Renal cortex interstitium (tissue), 15 donors: ENCODE measurements at places on chromosomes 6 and 20. TPM values are rescaled to one million over a fixed set of nuclear protein-coding genes. Genes with fewer than 3 reads are reported as not detected.
A peak's percentile ranks its signal among the peaks of the same experiment; 100 is the strongest.

CCDC167 gene
- 25.5 TPM for polyA plus RNA-seq

SH3BGRL2 gene
- polyA plus RNA-seq = 28.1 TPM

GRCh38 chr20:25418776-25419175 lies 11.3 kb downstream of the GINS1 start:
- DNase-seq = no peak

DNA sequence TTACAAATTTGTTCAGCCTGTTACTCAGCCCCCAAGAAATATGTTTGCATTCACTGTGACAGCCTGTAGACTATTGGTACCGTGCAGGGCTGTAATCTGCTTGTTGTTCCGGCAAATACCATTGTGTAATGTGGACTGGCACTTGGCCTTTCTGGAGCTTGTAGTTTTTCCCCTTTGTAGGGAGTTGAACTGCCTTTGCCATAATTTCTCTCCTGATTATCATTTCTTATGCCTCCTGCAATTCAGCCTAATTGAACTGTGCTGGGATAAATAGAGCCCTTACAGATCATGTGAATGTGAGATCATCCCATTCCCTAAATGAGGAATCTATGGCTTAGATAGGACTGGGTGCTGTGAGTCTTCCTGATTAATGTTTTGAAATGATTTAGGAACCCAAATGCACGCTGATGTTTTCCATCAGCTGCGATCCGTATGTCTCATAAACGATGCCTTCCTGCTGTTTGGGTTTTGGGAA lies 185.1 kb downstream of the JARID2 start:
- no peak for DNase-seq

- DNase-seq = no peak
These were observed 64.8 kb upstream of the NAA20 start for GRCh38 chr20:19952392-19952791.

DNA sequence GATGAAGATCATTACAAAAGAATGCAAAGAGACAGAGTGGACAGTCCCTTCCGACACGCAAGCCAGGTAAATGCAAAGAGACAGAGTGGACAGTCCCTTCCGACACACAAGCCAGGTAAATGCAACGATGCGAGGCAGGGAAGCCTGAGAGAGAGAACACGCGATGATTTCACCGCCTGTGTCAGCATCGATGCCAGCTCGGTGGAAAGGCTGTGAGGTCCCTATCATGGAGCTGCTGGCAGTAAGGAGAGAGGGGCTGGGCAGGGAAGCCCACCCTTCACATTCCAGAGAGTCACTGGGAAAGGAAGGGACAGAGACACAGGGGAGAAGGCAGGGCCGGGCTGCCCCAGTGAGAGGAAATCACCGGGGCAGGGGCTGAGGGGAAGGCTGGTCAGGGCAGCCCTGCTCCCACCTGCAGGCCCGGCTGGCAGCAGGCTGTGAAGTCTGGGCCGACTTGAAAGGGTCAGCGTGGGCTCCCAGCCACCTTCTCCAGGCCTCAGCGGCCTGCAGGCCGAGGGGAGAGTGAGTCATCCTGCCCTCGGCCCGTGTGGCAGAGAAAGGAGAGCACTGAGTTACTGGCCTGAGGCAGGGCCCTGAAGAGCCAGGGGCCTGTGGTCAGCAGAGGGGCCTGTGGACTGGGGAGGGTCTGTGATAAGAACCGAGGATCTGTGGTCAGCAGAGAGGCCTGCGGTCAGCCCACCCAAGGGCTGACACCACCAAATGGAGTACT lies 80.4 kb downstream of the DACT2 start:
- no peak for DNase-seq

DNA sequence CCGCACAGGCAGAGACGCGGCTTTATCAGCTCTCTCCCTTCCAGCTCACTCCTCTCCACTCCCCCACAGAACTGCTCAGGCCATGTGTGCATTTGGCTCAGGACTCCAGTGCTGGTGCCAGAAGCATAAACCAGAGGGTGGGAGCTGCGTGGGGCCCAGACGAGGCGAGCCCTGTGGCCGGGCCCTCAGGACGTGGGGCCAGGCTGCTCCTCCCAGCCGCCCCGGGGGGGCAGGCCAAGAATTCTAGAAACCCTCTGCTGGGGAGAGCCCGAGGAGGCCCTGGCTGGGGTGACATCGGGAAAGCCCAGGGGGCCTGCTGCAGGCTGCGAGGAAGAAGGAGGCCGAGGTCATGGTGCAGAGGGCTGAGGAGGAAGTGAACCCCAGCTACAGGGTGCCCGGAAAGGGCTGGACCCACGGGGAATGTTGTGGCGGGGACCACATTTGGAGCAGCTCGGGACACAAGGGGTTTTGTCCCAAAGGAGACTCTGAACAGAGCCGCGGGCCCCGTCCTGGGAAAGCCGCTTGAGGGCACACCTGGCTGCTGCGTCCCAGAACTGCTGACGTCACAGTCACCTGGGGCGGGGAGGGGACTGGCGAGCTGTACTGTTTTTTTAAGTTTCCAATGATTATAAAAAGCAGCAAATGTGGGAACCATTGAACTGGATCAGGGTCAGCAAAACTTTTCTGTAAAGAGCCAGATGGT lies 107.1 kb downstream of the BANF2 start:
- peak; percentile 77 for DNase-seq

GRCh38 chr6:79030511-79030910 lies 47.5 kb downstream of the PHIP start:
- DNase-seq = no peak

DNA sequence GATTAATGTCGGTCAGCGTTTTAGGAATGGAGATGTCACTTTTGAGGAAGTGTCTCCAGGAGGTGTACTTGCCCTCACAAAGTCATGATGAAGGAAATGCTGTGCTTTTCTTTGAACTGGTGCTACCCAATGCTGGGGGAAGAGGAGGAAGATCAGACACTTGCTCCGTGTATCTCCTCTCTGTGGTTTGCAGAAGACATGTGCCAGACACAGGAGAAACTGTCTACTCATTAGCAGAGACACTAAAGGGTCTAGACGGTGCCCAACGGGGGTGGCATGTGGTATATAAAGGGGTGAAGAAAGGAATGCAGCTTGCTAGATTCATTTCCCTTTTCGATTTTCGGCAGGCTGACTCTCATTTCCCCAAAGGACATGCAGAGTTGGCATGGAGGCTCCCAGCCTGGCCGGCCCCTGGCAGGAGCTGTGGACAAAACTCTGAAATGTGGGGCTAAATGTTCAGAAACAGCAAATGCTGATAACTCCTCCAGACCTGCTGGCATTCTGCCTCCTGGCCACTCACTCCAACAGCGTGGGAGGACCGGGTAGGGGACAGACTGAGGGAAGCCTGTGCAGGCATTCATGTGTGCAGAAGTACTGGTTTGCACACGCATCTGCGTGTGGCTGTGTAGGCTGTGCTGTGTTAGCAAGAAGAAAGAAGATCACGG lies 59.6 kb upstream of the QKI start:
- no peak for DNase-seq

- DNase-seq = no peak
These were observed 27.9 kb upstream of the SERPINB9 start for GRCh38 chr6:2931055-2931454.

DNA sequence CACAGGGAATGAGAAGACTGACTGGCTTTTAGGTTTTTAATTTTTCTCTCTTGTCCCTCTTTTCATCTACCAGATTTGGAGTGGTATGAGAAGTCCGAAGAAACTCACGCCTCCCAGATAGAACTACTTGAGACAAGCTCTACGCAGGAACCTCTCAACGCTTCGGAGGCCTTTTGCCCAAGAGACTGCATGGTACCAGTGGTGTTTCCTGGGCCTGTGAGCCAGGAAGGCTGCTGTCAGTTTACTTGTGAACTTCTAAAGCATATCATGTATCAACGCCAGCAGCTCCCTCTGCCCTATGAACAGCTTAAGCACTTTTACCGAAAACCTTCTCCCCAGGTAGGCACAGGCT lies 644 bp downstream of the MAD2L1BP start:
- DNase-seq = no peak

BEND6 gene
- polyA plus RNA-seq = 5.2 TPM

- DNase-seq = no peak
These were observed 22.4 kb downstream of the JAG1 start for GRCh38 chr20:10651227-10651990.

DNA sequence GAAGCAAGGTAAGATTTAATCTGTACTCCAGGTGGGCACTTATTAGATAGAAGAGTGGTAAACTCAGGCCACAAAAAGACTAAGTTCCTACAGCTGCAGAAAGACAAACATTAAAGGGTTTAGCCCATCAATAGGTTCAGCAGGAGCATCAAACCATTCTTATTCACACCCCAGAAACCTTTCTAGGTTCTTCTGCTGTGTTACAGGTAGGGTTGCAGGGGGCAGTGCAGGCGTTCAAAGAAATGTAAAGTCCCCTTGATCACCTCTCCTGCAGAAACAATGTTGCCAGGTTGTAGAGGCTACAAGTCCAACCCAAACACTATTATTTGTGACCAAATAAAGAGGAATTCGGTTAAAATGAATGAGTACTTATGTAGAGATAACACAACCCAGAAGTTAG lies 31.8 kb downstream of the PHACTR1 start:
- DNase-seq = no peak

- no peak for DNase-seq
These were observed 53.9 kb upstream of the SCML4 start for GRCh38 chr6:107877968-107878367.

GRCh38 chr6:36131511-36132245 lies 1.4 kb downstream of the MAPK13 start:
- peak; percentile 52 for DNase-seq

- no peak for DNase-seq
These were observed 362.6 kb upstream of the RNF217 start for GRCh38 chr6:124599656-124600055.

DNA sequence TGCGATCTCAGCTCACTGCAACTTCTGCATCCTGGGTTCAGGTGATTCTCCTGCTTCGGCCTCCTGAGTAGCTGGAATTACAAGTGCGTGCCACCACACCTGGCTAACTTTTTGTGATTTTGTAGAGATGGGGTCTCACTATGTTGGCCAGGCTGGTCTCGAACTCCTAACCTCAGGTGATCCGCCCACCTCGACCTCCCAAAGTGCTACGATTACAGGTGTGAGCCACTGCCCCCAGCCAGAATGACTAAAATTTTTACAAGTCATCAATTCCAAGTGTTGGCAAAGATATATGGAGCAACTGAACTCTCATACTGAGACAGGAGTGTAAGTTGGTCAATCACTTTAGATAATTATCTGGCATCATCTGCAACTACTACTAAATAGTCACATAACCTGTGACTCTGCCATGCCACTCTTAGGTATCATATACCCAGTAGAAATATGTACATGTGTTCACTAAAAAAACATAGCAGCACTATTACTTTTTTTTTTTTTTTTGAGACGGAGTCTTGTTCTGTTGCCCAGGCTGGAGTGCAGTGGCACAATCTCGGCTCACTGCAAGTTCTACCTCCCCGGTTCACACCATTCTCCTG lies 3.0 kb downstream of the EIF6 start:
- DNase-seq = no peak

LAMP5 gene
- polyA plus RNA-seq = 7.5 TPM

DNA sequence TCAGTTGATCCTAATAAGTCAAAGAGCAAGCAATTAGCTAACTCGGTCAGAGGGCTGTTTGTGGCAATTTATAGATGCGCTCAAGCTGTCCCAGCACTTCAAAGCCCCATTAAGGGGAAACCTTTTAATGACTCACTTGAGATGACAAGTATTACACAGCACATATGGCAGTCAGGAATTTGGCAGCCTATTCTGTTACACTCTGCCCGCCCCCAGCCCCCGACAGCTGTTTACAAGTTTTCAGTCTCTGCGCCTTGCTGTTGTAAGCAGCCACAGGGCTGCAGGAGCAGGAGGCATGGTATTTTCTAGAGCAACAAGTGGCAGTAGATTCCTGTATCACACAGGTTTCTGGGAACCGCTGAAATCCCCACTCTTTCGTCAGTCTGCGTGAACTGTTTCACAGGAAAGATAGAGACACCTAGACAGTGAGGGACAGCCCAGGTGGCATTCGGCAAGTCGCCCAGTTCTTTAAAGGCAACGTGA lies 263.0 kb downstream of the FOXC1 start:
- DNase-seq = peak; percentile 79

GRCh38 chr6:27986928-27987725 lies 30.1 kb downstream of the OR2B6 start:
- DNase-seq = no peak

DNA sequence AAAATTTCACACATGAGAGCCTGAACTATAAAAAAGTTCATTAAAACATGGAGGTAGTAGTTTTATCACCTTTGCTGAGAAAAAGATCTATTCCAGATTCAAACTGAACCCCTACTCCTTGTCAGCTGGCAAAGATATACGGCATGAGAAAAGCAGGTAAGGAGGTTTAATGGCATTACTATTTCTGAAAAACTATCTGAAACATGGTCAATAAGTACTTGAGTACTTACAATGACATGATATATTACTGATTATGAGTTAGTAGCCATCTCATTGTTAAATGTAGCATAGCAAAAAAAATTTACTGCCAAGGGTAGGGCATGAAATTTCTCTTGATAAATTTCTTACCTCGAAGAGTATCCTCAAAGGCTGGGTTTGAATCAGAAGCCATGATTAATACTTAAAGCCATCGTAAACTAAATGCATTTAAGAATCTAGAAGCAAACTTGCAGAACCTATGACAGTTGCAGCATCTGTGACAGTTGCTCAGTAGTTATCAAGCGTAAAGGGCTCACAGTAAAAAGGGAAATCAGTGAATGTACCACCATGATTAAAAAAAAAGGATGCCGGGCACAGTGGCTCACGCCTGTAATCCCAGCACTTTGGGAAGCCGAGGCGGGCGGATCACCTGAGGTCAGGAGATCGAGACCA lies 8.7 kb downstream of the SLC17A5 start:
- DNase-seq = no peak

CST2 gene
- not detected for polyA plus RNA-seq

DNA sequence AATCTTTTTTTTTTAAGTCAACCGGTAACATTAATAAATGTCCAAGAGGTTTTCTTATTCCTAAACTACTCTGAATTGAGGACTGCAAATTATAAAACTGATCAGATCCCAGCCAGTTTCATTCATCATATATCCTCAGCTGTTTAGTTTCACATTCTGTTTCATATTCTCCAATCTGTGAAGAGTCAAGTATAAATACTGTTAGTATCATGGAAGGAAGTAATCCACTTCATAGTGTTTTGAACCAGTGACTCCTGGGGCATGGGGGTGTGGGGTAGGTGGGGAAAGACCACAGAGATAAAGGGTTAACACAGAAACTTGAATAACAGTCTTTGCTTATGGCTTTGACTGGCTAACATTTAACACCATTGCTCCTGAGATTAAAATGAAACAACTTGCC lies 69.9 kb downstream of the FYN start:
- DNase-seq = no peak

GRCh38 chr6:122681705-122682104 lies 71.5 kb downstream of the PKIB start:
- DNase-seq = no peak

PCED1A gene
- polyA plus RNA-seq = 74.6 TPM
